Neural progenitor cell (in vitro differentiated cells): ENCODE measurements at places on chromosomes 2 and 18. TPM values are rescaled to one million over a fixed set of nuclear protein-coding genes. Genes with fewer than 3 reads are reported as not detected.

Gene GALR1
- not detected in 2 replicates for total RNA-seq

Gene LRRTM1
- 0.84 TPM in 1 of 2 replicates, not detected in the other for total RNA-seq

Gene OBSL1
- total RNA-seq: 31.0 and 111 TPM in 2 replicates

Gene TOGARAM2
- 0.04 and 0.62 TPM in 2 replicates for total RNA-seq

Gene PDE1A
- 0.06 TPM in 1 of 2 replicates, not detected in the other for total RNA-seq

Gene CRYBA2
- not detected in 2 replicates for total RNA-seq

Gene PDCD1
- total RNA-seq: not detected in 2 replicates

Gene ASPRV1
- total RNA-seq: 0.30 and 1.2 TPM in 2 replicates

- no peak for DNase-seq
Observed at GRCh38 chr2:120536141-120536540, 190.2 kb downstream of the INHBB start.

DNA sequence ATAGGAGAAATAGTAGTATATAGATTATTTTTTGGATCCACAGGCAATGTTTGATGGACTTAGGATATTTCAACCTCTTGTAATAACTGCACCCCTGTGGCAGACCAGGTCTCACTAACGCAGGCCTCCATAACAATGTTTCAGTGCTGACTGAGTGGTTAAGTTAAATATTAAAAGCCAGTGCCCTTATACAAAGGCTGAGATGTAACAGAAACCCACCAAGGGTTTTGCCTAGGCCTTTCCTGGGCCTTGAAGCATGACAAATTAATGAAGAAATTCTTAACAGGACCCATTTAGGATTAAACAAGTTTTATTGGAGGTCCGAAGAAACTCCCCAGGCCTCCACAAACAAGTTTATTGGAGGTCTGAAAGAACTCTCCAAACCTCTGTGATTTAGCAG lies 1.6 kb upstream of the SUCLG1 start:
- DNase-seq: no peak

GRCh38 chr18:506264-506663 lies 5.8 kb upstream of the COLEC12 start:
- no peak for DNase-seq

GRCh38 chr2:134564549-134564948 lies 154.3 kb downstream of the TMEM163 start:
- DNase-seq: no peak

DNA sequence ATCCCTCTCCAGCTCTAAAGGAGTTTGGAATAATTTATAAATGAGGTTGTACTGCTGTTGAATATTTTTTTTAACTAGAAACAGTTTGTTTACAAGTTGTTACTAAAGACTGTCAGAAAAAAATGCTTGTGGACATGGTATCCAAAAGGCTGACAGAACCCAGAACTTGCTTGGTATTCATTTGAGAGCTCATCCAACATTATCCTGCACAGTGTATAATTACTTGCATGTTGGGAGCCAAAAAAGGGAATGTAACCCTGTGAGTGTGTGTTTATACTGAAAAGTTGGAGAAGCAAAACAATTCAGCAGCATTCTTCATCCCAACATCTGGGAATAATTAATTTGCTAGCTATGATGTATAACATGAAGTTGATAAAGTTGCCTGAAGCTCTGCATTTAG lies 42.1 kb upstream of the EHBP1 start:
- no peak for DNase-seq

DNA sequence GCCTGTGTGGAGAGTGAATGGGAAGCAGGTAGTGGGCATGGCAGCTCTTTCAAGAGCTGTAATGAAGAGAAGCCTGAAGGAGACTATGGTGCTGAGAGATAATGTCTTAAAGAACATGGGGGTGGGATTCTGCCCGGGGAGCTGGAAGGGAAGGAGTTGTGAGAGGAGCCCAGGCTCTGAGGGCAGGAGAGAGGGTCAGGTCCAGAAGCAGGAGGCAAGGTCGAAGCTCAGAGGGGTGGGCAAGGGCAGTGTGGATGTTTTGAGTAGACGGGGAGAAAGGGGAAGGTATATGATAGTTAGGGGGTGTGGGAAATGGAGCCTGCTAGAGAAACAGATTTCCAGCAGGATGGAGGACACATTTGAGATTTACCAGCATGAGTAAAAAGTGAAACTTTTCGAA lies 2.1 kb downstream of the CAPN10 start:
- DNase-seq: no peak

GRCh38 chr2:20130821-20131645 lies 79.6 kb upstream of the LAPTM4A start:
- DNase-seq: no peak

- DNase-seq: no peak
Observed at GRCh38 chr2:145692971-145693478, 1173.1 kb upstream of the ZEB2 start.

DNA sequence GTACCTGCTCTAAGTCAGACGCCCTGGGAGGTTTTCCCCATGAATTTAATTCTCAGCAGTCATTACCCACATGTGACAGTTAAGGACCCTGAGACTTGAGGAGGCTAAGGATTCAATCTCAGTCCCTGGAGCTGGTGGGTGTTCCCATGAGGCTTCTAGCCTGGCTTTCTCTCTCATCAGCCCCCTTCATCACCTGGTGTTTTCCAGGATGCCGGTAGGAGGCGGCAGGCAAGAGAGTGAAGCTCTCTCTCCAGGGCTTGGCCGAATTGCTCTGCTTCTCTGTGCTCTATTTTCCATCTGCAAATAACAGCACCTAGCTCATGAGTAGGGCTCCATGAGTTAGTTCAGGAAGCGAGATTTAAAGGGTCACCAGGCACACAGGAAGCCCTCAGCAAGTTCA lies 241.9 kb downstream of the PTPRM start:
- no peak for DNase-seq

GRCh38 chr2:7633566-7634153 lies 716.4 kb downstream of the RNF144A start:
- no peak for DNase-seq

- DNase-seq: peak; percentile 71
Observed at GRCh38 chr18:26863122-26863879, 2.2 kb downstream of the AQP4 start.

- DNase-seq: no peak
Observed at GRCh38 chr18:9419956-9420631, 55.2 kb upstream of the RALBP1 start.

GRCh38 chr2:239346676-239347075 lies 54.1 kb downstream of the HDAC4 start:
- DNase-seq: no peak
